ENCODE measurements at places on chromosomes 7 and 10. TPM values are rescaled to one million over a fixed set of nuclear protein-coding genes. Genes with fewer than 3 reads are reported as not detected.
A peak's percentile ranks its signal among the peaks of the same experiment; 100 is the strongest.

- no peak for DNase-seq
- no peaks in the 10 kb centered on the region for H3K4me1 ChIP-seq
- H3K27ac ChIP-seq = no peak overlapping the region
- no peaks in the 10 kb centered on the region for H3K27me3 ChIP-seq
- H3K4me3 ChIP-seq = no peak overlapping the region
- no peaks in the 10 kb centered on the region for H3K36me3 ChIP-seq
Measured at GRCh38 chr7:112635742-112636141, 154.5 kb downstream of the TMEM168 start.

- H3K27ac ChIP-seq = no peak overlapping the region
- H3K36me3 ChIP-seq = no peaks in the 10 kb centered on the region
- no peaks in the 10 kb centered on the region for H3K4me1 ChIP-seq
- no peak for DNase-seq
- no peaks in the 10 kb centered on the region for H3K27me3 ChIP-seq
Measured at GRCh38 chr10:81315026-81315425, 560.0 kb upstream of the NRG3 start.

- no peak overlapping the region for H3K4me3 ChIP-seq
- H3K36me3 ChIP-seq = no peaks in the 10 kb centered on the region
- no peaks in the 10 kb centered on the region for H3K4me1 ChIP-seq
- no peaks in the 10 kb centered on the region for H3K27me3 ChIP-seq
Measured at GRCh38 chr10:113663142-113663541, 699 bp downstream of the NRAP start.

- H3K27ac ChIP-seq = no peak overlapping the region
- no peaks in the 10 kb centered on the region for H3K36me3 ChIP-seq
- H3K4me3 ChIP-seq = no peak overlapping the region
- DNase-seq = no peak
- H3K27me3 ChIP-seq = no peaks in the 10 kb centered on the region
Measured at GRCh38 chr7:158362001-158362400, 225.6 kb downstream of the PTPRN2 start.

GRCh38 chr7:82599895-82600294 lies 156.3 kb upstream of the CACNA2D1 start:
- no peak for DNase-seq
- no peaks in the 10 kb centered on the region for H3K4me1 ChIP-seq
- H3K27ac ChIP-seq = no peak overlapping the region
- H3K27me3 ChIP-seq = no peaks in the 10 kb centered on the region

SERPINE1 gene
- total RNA-seq = 18.6 TPM

TFR2 gene
- 2.1 TPM for total RNA-seq

GRCh38 chr7:29508608-29509007 lies 55.0 kb upstream of the PRR15 start:
- H3K27me3 ChIP-seq = no peaks in the 10 kb centered on the region
- H3K4me3 ChIP-seq = no peak overlapping the region
- no peaks in the 10 kb centered on the region for H3K36me3 ChIP-seq
- H3K4me1 ChIP-seq = no peaks in the 10 kb centered on the region

STK17A gene
- total RNA-seq = 34.7 TPM

DNA sequence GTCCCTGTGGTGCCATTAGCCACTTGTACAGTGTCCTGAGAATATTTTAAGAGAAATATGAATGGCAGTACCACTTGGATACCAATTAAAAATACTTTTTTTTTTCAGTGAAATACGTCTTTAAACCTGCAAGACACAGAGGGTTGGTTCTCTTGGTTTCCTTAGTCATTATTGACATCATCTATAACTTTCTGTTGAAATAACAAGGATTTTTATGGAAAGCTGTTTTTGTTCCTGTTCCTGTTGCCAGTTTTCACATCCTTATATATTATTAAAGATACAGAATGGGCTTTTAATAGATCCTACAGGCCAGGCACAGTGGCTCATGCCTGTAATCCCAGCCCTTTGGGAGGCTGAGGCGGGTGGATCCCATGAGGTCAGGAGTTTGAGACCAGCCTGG lies 579.9 kb downstream of the AUTS2 start:
- no peaks in the 10 kb centered on the region for H3K36me3 ChIP-seq
- H3K27me3 ChIP-seq = no peaks in the 10 kb centered on the region
- DNase-seq = no peak
- no peak overlapping the region for H3K27ac ChIP-seq
- no peak overlapping the region for H3K4me3 ChIP-seq

- H3K4me3 ChIP-seq = no peak overlapping the region
- DNase-seq = no peak
- no peaks in the 10 kb centered on the region for H3K27me3 ChIP-seq
- no peaks in the 10 kb centered on the region for H3K36me3 ChIP-seq
- no peaks in the 10 kb centered on the region for H3K4me1 ChIP-seq
Measured at GRCh38 chr7:92994901-92995300, 122.9 kb downstream of the SAMD9 start.

- H3K4me1 ChIP-seq = no peaks in the 10 kb centered on the region
- H3K27me3 ChIP-seq = no peaks in the 10 kb centered on the region
- no peak overlapping the region for H3K4me3 ChIP-seq
Measured at GRCh38 chr10:108562105-108562504, 1361.2 kb downstream of the XPNPEP1 start.

- DNase-seq = no peak
- H3K4me3 ChIP-seq = no peak overlapping the region
- no peaks in the 10 kb centered on the region for H3K36me3 ChIP-seq
- no peaks in the 10 kb centered on the region for H3K27me3 ChIP-seq
- H3K4me1 ChIP-seq = peaks cover 4% of the 10 kb centered on the region
- H3K27ac ChIP-seq = no peak overlapping the region
Measured at GRCh38 chr7:80374321-80374720, 137.5 kb downstream of the GNAT3 start.

- H3K4me3 ChIP-seq = no peak overlapping the region
- no peaks in the 10 kb centered on the region for H3K4me1 ChIP-seq
Measured at GRCh38 chr7:122423591-122423990, 119.0 kb upstream of the FEZF1 start.

CYP3A7 gene
- 0.71 TPM for total RNA-seq

- DNase-seq = no peak
- no peak overlapping the region for H3K4me3 ChIP-seq
- H3K27ac ChIP-seq = no peak overlapping the region
Measured at GRCh38 chr10:80598951-80599350, 61.2 kb downstream of the SH2D4B start.

DNA sequence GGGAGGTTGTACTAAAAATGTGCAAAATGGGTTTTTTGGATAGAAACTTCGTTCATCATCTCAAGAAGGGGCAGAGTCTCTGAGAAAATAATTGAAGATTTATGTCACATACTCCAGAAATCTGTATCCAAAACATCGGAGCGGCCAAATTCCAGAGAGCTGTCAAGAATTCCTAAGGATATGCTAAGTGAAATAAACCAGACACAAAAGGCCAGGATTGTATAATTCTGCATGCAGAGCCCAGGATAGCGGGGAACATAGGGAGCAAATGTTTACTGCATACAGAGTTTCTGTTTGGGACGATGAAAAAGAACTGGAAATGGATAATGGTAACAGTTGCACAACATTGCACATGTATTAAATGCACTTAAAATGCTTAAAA lies 224.2 kb upstream of the AUTS2 start:
- H3K4me1 ChIP-seq = peaks cover 7% of the 10 kb centered on the region
- H3K36me3 ChIP-seq = no peaks in the 10 kb centered on the region
- DNase-seq = peak; percentile 94
- no peaks in the 10 kb centered on the region for H3K27me3 ChIP-seq

DNA sequence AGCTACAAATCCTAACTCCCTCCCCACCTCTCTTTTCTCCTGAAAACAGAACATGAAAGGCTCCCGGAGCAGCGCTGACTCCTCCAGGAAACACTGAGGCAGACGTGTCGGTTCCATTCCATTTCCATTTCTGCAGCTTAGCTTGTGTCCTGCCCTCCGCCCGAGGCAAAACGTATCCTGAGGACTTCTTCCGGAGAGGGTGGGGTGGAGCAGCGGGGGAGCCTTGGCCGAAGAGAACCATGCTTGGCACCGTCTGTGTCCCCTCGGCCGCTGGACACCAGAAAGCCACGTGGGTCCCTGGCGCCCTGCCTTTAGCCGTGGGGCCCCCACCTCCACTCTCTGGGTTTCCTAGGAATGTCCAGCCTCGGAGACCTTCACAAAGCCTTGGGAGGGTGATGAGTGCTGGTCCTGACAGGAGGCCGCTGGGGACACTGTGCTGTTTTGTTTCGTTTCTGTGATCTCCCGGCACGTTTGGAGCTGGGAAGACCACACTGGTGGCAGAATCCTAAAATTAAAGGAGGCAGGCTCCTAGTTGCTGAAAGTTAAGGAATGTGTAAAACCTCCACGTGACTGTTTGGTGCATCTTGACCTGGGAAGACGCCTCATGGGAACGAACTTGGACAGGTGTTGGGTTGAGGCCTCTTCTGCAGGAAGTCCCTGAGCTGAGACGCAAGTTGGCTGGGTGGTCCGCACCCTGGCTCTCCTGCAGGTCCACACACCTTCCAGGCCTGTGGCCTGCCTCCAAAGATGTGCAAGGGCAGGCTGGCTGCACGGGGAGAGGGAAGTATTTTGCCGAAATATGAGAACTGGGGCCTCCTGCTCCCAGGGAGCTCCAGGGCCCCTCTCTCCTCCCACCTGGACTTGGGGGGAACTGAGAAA lies 30.4 kb downstream of the PFKFB3 start:
- H3K27me3 ChIP-seq = no peaks in the 10 kb centered on the region
- H3K36me3 ChIP-seq = peaks cover 24% of the 10 kb centered on the region
- H3K4me1 ChIP-seq = no peaks in the 10 kb centered on the region
- DNase-seq = no peak

DNA sequence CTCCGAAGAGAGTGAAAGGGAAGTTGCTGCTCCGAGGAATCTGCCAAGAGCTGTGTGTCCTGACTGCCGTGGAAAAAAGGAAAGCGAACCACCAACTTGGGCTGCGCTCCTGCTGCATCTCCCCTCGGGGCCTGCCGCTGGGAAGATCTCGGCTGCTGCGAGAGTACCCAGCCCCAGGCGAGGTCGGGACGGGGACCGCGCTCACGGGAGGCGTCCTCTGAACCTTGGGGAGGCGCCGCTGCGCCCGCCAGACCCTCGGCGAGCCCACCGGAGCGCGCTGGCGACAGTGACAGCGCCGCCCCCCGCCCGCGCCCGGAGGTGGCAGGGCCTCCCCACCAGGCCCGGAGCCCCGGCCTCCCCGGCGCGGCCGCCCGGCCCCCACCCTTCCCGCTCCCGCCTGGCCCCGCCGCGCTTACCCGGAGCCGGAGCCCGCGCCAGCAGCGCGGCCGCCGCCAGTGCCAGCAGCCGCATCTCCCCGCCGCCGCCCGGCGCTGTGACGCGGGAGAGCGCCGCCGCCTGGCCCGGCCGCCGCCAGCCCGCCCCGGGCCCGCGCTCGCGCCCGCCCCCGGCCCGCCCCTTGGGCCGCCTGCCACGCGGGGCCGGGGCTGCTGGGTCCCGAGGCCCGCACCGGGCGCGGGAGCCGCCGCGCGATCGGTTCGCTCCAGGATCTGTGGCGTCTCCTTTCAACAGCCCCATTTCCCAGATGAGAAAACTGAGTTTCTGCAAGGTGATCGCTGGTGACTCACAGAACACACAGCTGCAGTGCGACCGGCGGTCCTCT lies at the start of gene VSTM4:
Gene VSTM4, minus strand, starts transcription at position 508 of the 781 bp plus-strand sequence. Its CDS starts 37 bp downstream, at position 471.
- no peaks in the 10 kb centered on the region for H3K36me3 ChIP-seq
- no peaks in the 10 kb centered on the region for H3K27me3 ChIP-seq
- peak within 1 kb of the TSS; percentile 81 for H3K27ac ChIP-seq
- peaks cover 51% of the 10 kb centered on the region for H3K4me1 ChIP-seq
- peak; percentile 65 for DNase-seq

DNA sequence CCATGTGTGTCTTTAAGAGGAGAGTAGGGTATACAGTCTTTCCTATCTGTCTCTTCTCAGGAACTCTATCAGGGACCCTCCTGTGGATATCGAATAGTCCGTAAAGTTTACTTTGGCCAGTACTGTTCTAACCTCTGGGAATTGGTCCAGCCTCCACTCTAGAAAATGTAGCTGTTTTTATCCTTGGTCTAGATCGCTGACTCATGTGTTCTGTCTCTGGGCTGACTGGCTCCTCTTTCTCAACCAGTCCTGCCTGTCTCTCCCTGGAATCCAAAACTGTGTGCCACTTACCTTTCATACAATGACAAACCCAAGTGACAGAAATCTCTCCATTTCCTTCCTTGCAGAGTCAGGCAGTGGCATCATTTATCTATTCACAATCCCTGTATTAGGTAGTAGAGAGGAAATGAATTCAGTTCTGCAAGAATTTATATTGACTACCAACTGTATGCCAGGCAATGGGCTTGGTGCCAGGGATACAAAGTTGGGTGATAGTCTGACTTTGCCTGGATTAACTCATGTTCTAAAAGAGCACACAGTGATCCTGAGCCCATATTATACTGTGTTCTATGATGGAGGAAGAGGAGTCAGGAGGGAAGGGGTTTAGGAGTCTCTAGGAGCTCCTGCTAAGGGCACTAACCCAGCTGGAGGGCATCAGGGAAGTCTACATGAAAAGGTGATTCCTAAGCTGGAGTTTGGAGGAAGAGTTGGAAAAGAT lies 232.7 kb downstream of the LRMDA start:
- DNase-seq = no peak
- H3K27me3 ChIP-seq = no peaks in the 10 kb centered on the region

GRCh38 chr7:116439841-116440549 lies 59.5 kb upstream of the CAV2 start:
- DNase-seq = peak; percentile 69
- no peaks in the 10 kb centered on the region for H3K36me3 ChIP-seq
- H3K4me1 ChIP-seq = no peaks in the 10 kb centered on the region

DNA sequence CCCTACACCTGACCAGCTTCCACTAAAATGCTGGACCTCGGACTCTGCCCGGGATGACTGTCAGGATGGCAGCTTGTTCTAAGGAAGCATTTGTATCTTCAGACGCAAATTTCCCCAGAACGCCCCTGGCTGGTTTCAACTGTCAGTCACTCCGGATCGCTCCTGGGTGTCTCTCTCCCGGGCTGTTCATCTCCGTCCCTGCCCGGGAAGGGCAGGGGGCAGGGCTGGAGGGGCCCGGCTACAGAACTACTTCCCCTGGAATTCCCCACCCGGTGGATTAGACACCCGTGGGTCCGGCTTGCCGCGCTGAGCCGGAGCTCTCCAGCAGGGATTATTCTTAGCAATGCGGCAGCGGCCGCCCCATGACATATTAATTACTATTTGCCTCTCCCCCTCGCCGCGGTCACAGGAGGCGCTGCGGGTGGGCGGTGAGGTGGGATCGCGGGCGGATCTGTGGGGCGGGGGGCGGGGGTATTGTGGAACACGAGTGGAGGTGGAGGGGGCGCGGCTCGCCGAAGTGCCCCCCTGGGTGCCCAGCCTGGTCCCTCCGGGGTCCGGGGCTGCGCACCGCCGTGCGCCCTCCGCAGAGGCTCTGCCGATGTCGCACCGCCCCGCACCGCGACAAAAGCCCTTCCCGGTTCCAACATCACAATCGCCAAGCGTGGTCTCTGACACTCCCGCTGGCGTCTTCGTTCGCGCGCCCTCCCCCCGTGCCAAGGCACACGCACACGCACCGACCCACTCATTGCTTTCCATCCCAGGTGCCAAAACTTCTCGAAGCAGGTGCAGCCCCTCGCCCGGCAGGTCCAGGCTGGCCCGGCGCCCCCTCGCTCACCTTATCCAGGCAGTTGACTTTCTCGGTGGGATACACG lies 276.1 kb upstream of the NEBL start:
- no peak overlapping the region for H3K27ac ChIP-seq
- DNase-seq = peak; percentile 56
- peak overlapping the region; percentile 74 for H3K4me3 ChIP-seq
- H3K4me1 ChIP-seq = peaks cover 8% of the 10 kb centered on the region
- H3K36me3 ChIP-seq = no peaks in the 10 kb centered on the region

Data from lung (tissue), 17 donors.